ENCODE measurements at places on chromosomes 16 and 17.
A peak's percentile ranks its signal among the peaks of the same experiment; 100 is the strongest.

DNA sequence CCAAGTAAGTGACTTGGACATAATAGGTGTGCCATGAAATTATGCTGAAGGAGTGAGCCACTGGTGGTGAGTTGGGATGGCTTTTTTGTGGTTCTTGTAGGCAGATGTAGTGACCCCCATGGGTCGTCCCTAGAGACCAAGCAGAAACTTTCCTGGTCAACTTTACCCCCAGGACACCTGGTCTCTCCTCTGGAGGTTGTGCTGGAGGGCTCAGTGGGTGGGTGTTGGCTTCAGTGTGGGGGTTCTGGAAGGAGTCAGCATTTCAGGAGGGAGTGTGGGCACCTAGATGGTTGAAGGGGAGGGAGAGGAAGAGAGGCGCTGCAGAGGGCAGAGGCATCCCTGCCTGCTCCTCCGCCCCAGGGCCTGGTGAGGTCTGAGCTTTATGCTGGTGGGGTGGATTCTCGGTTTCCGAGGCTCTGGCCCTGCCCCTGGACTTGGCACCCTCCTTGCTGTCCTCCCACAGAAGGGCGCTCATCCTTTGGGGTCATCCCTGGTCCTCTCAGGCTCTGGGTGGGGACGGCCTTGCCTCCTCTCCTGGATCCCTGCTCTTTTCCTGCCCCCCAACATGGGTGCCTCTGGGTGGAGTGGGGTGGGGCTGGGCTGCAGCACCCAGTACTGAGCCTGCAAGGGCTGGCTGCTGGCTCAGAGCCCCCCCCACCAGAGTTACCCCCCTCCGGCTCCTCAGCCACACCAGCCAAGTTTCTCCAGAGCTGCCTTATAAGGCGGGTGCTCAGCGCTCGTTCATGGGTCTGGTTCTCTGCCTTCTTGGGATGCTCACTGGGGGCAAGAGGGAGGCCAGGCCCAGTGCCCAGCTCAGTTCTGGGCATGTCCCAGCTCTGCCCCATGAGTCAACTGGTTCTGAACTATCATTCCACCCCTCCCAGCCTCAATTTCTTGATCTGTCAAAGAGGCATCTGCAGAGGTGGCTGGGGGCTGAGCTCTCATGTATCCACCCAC is 266.8 kb downstream of the SEC14L1 start:
- DNase-seq: no peak

DNA sequence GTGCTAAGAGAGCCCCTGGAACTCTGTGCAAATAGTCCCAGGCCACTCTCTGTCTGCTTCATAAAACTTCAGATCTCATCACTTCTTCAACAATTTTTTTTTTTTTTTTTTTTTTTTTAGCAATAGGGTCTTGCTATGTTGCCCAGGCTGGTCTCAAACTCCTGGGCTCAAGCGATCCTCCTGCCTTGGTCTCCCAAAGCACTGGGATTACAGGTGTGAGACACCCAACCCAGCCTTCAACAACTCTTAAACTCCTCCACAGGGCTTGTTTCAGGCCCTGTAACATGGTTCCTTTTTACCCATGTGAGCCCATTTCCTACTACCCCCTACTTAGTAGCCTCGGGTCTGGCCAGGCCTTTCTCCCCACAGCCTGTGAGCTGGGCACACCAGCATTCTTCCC is 39.3 kb upstream of the ICAM2 start:
- DNase-seq: no peak

- DNase-seq: peak; percentile 45
These were observed 1.9 kb downstream of the PHF12 start for GRCh38 chr17:28949185-28950016.

GRCh38 chr17:27513849-27514248 is 57.6 kb downstream of the KSR1 start:
- DNase-seq: no peak

DNA sequence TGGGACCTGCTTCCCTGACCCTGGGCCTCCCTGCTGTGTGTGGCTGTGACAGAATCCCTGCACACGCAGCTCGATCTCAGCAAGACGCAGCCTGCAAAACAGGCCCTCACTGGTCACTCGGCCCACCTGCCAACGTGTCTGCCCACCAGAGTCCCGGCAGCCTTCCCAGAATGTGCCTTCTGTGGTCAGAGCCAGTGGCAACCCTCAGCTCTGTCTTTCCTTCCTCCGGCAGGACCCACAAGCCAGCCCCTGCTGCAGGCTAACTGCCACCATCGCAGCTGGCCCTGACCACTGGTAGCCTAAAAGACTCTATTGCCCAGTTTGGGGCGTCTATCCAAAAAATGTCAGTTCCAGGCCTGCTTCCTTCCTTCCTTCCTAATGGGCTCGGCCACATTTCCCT is 83.2 kb downstream of the LITAF start:
- DNase-seq: no peak

- DNase-seq: no peak
These were observed 12.3 kb upstream of the SALL1 start for GRCh38 chr16:51163366-51163765.

GRCh38 chr17:81231121-81231645 is 7.7 kb downstream of the TEPSIN start:
- DNase-seq: no peak

- no peak for DNase-seq
These were observed 1.5 kb upstream of the LIMD2 start for GRCh38 chr17:63701456-63701820.

DNA sequence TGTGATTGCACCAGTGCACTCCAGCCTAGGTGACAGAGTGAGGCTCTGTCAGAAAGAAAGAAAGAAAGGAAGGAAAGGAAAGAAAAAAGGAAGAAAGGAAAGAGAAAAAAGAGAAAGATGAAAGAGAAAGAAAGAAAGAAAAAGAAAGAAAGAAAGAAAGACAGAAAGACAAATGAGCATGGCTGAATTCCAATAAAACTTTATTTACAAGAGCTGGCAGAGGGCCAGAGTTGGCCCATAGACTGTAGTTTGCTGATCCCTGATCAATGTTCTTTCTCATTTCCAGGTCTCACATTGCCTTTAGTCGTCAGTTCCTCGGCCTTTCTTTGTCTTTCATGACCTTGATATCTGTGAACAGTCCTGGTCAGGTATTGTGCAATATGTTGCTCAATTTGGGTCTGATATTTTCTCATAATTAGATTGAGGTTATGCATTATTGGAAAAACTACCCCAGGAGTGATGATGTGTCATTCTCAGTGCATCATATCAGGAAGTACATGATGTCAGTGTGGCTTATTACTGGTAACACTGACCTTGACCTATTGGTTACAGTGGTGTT is 68.5 kb upstream of the MED9 start:
- DNase-seq: no peak

All from gastrocnemius medialis (tissue), 4 donors.